ENCODE measurements at places on chromosomes 1 and 21.

GRCh38 chr1:161723459-161724141 is 2.3 kb downstream of the FCRLB start:
- DNase-seq, result no peak

- no peak for DNase-seq
These were observed 182.0 kb downstream of the PLPP3 start for GRCh38 chr1:56397409-56397808.

GRCh38 chr1:214123061-214123784 is 135.4 kb downstream of the PROX1 start:
- no peak for DNase-seq

DNA sequence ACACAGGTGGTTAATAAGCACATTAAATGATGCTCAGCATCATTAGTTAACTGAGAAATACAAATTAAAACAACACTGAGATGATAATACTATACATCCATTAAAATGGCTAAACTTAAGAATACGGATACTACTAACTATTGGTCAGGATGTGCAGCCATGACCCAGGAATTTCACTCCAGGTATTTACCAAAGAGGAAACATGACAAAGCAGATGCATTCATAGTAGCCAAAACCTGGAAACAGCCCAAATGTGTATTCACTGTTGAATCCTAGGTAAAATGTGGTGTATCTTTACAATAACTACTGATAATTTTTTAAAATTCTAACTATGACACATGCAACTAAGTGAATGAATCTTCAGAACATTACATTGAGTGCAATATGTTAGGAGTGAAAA is 73.0 kb downstream of the PTPRC start:
- no peak for DNase-seq

- DNase-seq, result no peak
These were observed 113.1 kb upstream of the SLC45A1 start for GRCh38 chr1:8204826-8205225.

- DNase-seq, result no peak
These were observed 61.3 kb downstream of the TRIM11 start for GRCh38 chr1:228345201-228345930.

DNA sequence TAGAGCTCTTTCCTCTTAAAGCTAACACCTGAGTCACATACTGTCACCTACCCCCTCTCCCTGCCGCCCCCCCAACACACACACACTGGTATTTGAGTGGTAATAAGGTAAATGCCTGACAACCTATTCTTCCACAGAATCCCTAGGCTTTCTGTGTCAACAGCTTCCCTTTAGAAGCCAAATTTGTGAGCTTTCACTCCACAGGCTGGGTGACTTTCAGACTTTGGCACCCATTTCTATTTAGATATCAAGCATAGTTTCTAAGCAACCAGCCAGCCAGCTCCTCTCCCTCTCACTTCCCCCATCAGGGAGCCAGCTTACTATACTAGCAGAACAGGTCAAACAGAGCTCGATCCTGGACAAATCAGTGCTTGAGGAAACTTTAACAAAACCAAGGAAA is 3.2 kb upstream of the C1orf74 start:
- no peak for DNase-seq

DNA sequence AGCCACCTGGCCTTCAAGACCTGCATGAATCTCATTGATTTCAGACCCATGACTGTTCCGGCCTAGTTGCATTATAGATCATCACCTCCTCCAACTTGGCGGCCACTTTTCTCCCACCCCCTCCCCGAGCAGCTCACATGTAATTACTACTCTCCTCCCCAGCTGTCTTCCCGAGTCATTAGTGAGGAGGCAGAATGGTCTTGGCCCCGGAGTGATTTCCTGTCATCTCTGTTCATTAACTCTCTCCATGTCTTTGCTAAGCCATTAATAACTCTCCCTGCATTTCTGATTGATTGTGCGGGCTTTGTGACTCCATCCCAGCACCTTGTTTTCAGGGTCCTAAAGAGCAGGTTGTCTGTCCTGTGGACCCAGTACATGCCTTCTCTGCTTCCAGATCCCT is 75.6 kb upstream of the CNTN2 start:
- DNase-seq, result no peak

DNA sequence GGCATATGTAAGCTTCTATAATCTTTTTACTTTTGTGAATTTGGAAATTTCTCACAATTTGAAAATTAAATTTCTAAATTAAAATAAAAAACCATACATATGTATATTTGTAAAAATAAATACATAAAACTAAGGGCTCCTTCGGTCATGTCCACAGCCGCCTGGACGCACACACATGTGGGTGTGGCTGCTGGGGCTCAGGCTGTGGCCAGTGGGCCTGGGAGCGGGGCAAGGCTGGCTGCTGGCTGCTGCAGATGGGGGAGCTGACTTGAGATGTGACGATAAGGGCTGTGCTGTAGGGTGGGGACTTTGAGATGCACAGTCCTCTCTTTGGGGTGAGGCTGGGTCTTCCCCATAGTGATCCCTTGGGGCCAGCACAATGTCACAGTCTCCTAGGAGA is 4.8 kb downstream of the RER1 start:
- no peak for DNase-seq

DNA sequence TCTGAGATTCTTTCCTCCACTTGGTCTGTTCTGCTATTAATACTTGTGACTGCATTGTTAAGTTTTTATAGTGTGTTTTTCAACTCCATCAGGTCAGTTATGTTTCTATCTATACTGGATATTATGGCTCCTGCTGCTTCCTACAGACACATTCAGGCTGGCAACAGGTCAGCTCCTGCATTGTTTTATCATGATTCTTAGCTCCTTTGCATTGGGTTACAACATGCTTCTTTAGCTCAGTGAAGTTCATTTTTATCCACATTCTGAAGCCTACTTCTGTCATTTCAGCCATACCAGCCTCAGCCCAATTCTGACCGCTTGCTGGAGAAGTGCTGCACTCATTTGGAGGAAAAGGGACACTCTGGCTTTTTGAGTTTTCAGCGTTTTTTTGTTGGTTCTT is 37.3 kb upstream of the F3 start:
- DNase-seq, result no peak
